Stomach (tissue), 19 donors: ENCODE measurements at places on chromosomes 6 and 20. TPM values are rescaled to one million over a fixed set of nuclear protein-coding genes. Genes with fewer than 3 reads are reported as not detected.

EMILIN3 gene
- 2.9 TPM for total RNA-seq

DNA sequence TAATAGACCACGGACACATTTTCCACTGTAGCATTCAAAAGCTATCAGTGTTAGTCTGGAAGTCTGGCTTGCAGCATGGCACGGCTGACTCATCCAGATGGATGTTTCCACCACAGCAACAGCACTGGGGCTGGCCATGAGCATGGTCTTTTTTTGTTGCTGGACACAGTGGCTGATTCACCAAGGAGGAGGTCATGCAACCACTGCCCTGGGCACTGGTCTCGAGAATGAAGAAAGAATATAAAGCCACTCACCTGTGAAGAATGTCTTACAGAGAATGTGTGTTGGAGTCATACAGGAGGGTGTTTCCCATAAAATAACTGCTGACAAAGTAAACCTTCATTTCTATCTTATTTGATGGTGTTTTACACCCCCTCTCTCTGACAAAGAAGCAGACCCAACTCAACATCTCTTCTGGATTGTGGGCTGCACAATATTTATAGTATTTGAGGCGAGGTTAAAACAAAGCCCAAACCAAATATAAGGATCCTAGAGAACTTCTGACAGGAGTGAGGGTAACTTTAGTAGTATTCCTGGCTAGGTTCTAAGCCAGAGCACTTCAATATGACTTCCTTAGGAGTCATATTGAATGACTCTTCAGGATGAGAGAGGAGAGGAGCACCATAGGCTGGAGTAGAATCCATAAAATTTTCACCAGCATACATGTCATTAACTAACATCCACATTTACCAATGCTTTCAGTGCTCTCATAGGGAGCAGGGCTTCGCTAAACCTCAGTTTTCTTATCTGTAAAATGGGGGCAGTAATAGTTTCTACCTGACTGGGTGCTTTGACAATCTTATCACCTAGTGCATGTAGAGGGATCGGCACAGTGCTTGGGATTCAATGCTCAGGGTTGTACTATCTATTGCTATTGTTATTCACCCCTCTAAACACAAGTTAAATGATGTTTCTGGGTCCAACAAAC lies 121.4 kb downstream of the KIF13A start:
- H3K27me3 ChIP-seq: no peaks in the 10 kb centered on the region
- H3K4me3 ChIP-seq: no peak overlapping the region
- H3K4me1 ChIP-seq: peaks cover 12% of the 10 kb centered on the region
- DNase-seq: peak; percentile 55

SAYSD1 gene
- 24.8 TPM for total RNA-seq

WFDC5 gene
- total RNA-seq: not detected

ASCC3 gene
- total RNA-seq: 9.3 TPM
